ENCODE measurements at places on chromosomes 4 and X. TPM values are rescaled to one million over a fixed set of nuclear protein-coding genes. Genes with fewer than 3 reads are reported as not detected.

Gene RGN
- 3.7 TPM for total RNA-seq

Gene NPY2R
- total RNA-seq, result 0.20 TPM

Gene SRP72
- total RNA-seq, result 50.5 TPM

Gene ELF4
- total RNA-seq, result 10.8 TPM

Gene KLHL13
- total RNA-seq, result 19.9 TPM

Gene FDCSP
- total RNA-seq, result not detected

Gene OTUD6A
- total RNA-seq, result not detected

Gene CXXC4
- total RNA-seq, result 0.59 TPM

Gene SPANXA2
- not detected for total RNA-seq

Gene GPR82
- total RNA-seq, result 0.20 TPM

Gene STPG2
- 0.59 TPM for total RNA-seq

Gene SSX4B
- not detected for total RNA-seq

Gene UGT2A1
- total RNA-seq, result 2.6 TPM

Gene PNMA3
- total RNA-seq, result 0.69 TPM
